ENCODE measurements at places on chromosomes 7 and 10.

DNA sequence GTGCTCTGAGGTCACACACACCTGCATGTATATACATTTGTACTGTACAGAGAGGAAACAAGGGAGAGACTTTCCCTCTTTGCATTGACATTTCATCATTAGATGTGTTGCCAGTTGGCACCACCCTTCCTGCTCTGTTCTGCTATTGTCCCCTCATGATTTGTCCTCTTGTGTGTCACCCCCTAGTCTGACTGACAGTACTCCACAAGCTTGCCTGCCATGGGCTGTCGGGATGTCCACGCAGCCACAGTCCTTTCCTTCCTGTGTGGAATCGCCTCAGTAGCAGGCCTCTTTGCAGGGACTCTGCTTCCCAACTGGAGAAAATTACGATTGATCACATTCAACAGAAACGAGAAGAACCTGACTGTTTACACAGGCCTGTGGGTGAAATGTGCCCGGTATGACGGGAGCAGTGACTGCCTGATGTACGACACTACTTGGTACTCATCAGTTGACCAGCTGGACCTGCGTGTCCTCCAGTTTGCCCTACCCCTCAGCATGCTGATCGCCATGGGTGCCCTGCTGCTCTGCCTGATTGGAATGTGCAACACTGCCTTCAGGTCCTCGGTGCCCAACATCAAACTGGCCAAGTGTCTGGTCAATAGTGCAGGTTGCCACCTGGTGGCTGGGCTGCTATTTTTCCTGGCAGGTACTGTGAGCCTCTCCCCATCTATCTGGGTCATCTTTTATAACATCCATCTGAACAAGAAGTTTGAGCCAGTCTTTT, 9.4 kb downstream of the CLDN12 start:
- no peak for ATAC-seq

GRCh38 chr7:149735181-149735602, 38.2 kb downstream of the ZNF467 start:
- no peak for ATAC-seq

- no peak for ATAC-seq
Measured at GRCh38 chr10:11261687-11262493, 244.2 kb downstream of the CELF2 start.

DNA sequence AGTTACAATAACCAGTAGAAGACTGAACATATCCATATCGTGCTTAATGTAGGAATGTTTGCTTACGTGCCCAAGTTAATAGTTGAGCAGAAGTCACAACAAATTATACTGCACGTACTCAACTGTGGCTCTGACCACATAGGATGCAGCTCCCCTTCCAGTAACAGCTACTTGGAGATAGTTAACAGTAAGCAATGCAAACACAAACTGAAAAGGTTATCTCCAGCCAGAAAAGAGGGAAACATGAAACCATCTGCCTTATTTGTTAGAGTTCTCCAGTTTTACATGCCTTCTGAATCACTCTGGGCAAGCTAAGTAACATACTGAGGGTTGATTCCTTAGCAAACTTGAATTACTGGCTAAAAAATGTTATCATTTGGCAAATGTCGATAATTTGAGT, 9.8 kb downstream of the DHX32 start:
- no peak for ATAC-seq

DNA sequence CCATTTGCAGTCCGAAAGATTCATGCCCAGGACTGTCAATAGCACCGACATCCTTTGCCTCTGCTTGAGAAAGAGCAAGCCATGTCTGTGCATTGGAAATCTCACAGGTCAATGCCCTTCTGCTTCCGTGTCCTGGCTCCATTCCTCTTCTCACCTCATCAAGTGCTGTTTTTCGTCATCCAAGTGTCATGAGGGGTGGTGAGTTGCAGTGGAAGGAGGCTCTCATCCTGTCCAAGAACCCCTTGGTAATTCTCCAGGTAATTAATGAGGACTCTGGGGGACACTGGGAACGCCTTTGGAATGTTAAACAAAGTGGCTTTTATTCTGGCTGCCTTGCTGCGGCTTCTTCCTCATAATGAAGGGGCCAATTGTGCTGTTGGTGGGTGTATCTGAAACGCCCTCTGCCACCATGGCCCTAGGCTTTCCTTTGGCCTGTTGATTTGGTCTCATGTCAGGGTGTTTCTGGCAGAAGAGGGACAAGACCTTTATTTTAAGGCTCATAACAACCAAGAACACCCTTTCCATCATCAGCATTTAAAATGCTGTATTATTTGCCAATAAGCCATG, 57.7 kb downstream of the PPP1R3C start:
- no peak for ATAC-seq

DNA sequence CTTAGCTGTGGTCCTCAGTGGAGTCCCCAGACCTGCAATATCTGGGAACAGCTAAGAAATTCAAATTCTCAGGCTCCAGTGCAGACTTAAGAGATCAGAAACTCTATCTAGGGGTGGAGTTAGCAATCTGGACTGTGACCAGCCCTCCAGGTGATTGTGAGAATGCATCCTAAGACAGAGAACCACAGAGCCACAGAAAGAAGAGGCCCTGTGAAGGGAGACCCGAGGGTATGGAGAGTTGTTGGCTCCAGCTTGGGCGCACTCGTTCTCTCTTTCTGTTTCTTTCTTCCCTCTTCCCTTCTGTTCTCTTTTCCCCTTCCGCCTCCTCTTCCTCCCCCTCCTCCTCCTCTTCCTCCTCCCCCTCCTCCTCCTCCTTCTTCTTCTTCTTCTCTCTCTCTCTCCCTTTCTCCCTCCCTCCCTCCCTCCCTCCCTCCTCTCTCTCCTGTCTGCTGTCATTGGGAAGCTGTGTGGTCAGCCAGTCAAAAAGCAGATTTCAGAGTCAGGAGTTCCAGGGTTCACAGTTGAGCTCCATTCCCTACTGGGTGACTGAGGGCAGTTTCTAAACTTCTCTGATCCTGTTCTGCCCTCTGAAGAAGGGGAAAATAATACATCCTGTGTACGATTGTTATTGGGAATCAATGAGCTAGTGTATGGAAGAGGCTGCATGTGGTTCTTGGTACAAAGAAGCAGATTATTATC, 62.1 kb upstream of the STEAP1B start:
- peak; percentile 53 for ATAC-seq

- ATAC-seq, result peak; percentile 71
Measured at GRCh38 chr7:7761974-7762779, 43.8 kb upstream of the RPA3 start.

DNA sequence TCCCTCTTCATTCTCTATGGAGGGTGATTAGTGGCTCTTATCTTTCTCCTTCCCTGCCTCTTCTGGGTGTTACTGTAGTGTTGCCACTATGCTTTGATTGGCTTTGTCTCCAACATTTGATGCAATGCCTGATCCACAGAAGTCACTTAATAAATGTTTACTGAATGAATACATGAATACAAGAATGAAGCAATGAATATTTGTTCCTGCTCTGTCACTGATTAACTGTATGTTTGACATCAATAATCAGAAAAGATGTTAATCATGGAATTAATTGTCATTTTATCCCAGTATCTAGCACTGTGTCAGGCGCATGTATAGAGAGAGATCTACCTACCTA, 4.3 kb downstream of the ANK3 start:
- no peak for ATAC-seq

DNA sequence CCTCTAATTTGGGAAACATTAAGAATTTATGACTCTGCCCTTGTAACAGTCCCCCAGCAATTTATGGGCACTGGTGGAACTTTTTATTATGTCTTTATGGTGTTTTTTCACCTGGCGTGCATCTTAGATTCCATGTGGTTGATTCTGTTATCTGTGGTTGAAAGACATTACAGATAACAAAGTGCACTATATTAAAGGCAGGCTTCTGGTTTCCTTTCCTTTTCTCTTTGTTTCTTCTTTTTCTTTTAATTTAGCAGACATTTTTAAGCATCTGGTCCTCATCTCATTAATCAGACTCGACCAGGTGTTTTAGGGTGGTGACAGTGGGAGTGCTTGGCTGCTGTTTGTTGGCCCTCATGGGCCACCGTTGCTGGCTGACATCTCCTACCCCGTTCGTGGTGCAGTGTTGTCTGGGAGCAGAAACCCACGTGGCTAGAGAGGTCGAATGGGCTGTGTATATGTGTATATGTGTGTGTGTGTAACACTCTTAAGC, 77.4 kb downstream of the LRMDA start:
- ATAC-seq, result no peak

DNA sequence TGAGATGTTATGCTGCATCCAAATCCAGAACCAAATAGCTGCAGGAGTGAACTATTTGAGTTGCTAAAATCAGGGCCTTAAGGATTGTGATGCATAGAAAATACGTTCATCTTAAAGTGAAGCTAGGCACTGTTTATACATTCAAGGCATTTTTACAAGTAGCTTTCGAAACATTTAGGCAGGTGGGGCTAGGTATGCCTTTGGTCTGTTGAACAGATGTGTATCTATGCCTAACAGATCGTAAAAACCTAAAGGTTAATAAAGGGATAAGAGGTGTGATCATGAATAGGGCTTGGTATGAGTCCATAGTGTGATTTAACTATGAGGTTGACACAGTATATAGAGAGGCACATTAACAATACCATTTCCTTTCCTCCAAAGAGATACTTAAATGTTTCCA, 262.5 kb downstream of the SEMA3D start:
- no peak for ATAC-seq

- no peak for ATAC-seq
Measured at GRCh38 chr10:35554036-35554435, 51.1 kb upstream of the GJD4 start.

DNA sequence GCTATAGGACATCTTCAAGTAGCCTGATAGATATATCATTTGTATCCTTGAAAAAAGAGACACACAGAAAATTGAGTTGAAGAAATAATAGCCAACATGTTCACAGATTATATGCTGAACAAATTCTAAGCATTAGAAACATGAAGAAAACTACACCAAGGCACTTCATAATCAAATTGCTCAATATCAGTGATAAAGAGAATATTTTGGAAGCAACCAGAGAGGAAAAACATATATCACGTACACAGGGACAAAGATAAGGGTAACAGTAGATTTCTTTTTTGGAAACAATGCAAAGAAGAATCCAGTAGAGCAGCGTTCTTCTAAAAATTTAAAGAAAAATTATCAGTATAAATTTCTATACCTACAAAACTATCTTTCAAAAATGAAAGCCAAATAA, 6.0 kb upstream of the FRMD4A start:
- ATAC-seq, result no peak

GRCh38 chr10:78165172-78165571, 131.5 kb downstream of the RPS24 start:
- ATAC-seq, result no peak

GRCh38 chr7:100603726-100604027, 1.5 kb downstream of the PCOLCE start:
- peak; percentile 3 for ATAC-seq

DNA sequence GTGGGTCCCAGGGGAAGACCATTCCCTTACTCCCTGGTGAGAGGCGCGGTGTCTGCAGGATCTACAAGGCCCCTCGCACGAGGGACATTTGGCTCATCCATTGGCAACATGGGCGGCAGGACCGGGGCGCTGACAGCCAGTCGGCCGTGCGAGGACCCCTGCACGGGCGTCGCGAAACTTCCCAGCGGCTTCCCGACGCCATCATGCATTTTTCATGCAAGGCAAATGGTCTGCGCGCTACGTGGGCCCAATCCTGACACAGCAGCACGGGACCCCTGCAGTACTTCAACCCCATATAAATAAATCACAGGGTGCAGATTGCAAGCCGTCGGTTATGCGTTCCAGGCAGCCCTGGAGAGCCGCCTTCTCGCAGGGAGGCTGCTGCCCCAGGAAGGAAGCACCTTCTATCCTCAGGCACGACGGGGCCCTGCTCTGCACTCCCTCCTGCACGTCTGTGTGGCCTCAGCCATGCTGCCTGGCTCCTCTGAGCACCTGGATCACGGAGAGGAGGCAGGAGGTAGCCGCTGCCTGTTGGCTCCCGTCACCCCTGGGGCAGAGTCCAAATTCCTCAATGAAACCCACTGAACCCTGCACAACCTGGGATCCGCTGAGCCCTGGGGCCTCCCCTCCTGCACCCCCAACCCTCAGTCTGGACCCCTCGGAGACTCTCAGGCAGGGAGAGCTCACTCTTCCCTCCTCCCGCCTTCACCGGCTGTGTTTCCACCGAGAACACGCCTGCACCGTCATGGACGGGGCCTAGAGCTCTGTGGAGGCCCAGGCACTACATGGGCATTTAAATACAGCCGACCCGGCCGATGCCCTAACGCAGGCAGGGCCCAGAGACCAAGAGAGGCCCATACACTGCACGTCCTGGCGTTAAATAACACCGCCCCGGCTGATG, 90.5 kb downstream of the PDGFA start:
- ATAC-seq, result no peak

DNA sequence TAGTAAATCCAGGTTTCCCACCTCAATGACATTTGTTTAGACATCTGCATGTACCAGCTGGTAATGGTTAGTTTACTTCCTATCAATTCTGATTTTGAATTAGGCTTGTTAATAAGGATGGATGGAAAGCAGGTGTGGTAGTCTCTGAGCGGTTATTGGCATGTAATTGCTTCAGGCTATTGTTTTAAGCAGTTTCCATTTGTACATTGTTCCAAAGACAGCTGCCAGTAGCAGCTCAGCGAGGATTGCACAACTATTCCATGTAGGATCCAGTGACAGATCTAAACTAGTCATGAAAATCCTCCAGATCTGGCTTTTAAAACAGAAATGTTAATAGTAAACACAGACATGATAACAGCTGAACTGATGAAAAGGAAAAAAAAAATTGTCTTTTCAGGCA, 436.0 kb upstream of the ADARB2 start:
- ATAC-seq, result no peak

- no peak for ATAC-seq
Measured at GRCh38 chr10:89138755-89139490, 68.2 kb downstream of the CH25H start.

- ATAC-seq, result peak; percentile 28
Measured at GRCh38 chr7:128738570-128739047, 550 bp upstream of the CALU start.

DNA sequence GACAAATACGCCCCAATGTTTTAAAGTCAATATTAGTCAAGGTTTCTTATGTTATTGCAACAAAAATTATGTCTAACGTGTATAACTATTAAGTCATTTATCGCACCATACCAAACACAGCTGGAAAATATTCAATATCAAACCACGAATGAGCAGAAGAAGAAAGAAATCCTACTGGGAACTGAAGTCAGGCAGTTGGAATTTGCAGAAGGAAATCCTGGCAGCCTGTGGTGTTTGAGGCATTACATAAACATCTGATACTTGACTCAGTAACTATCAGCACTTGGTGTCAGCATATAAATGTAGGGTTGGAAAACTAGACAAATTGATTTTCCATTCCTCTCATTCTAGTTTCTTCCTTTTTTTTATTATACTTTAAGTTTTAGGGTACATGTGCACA, 83.4 kb upstream of the NUPR2 start:
- no peak for ATAC-seq

All from stimulated activated memory B cell treated with anti-CD40 and anti-IgM and Interleukin-4, amounts not matched to agents 10 μg/mL and 1 μg/mL and 100 μg/mL, for 72 hours (primary cell).